ENCODE measurements at places on chromosomes 1 and 21.
A peak's percentile ranks its signal among the peaks of the same experiment; 100 is the strongest.

- no peak for DNase-seq
Observed at GRCh38 chr21:45306453-45306831, 18.7 kb upstream of the POFUT2 start.

- no peak for DNase-seq
Observed at GRCh38 chr1:78779831-78780230, 130.2 kb downstream of the IFI44 start.

GRCh38 chr1:103569493-103569892, 1.9 kb upstream of the AMY2B start:
- no peak for DNase-seq

DNA sequence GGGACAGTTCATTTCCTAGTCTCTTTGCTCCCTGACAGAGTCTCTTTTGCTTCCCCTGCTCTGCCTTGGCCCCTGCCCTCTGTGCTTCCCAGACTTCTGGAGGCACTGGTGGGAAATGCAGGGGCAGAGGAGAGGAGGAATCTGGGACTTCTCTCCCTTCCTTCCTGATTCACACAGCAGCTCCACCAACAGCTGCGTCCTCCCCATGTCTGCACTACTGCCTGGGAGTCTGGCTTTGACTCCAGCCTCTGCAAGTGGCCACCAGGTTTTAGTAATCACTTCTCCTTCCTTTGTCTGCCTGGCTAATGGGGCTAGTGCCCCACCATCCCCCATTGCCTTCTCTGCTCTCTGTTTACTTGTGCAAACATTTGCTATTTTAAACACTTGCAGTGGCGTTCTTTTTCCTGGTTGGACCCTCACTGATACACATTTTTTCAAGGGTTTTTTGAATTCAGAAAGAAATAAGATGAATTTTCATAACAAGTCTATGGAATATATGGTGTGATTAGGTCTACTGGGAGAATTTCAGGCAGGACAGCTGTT, 21.9 kb downstream of the FASLG start:
- DNase-seq, result no peak

- DNase-seq, result no peak
Observed at GRCh38 chr1:111414756-111415155, 12.8 kb downstream of the OVGP1 start.

DNA sequence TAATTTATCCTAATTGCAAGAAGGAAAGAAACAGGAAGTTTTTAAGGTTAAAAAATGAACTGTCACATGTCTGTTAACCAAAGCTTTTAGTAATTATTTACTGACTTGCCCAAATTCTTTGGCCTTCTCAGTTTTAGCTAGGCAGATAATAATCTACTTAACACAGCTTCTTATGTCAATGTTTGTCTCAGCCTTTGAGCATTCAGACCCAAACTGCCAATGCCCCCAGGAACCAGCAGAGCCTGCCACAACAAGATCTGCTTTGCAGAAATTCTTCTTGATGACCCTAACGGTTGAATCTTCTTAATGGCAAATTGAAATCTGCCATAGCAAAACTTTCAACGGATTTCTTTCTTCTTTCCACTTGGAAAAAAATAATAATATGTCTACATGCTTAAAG, 792.4 kb upstream of the ADGRL2 start:
- no peak for DNase-seq

GRCh38 chr1:107877092-107877491, 87.9 kb downstream of the VAV3 start:
- DNase-seq, result no peak

DNA sequence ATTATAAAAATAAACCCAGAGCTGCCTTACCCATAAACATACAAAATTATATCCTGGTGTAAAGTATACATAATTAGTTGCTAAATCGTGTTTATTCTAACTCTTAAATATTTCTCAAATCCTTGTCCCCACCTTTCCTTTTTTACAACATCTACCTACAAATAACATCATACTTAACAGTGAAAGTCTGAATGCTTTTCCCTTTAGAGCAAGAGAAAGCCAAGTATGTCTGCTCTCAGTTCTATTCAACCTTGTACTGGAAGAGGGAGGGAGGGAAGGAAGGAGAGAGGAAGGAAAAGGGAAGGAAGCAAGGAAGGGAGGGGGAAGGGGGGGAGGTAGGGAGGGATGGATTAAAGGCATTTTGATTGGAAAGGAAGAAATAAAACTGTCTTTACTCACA, 14.6 kb downstream of the DOCK7 start:
- DNase-seq, result no peak

DNA sequence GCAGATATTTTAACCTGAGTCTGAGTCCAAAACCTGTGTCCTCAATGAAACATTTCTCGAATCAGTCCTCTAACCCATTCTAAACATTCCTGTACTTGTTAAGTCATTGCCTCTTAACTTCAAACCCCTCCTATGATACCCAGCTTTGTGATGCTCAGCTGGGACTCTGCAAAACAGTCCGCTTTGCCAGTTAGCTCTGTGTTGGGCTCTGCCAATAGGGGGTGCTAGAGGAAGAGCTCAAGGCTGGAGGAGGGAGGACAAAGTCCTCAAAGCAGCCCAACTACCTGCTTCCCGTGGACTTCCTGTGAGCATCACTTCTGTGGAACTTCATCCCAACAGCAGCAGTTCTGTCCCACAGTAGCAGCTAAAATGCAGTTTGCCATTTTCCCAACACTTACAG, 38.1 kb upstream of the SYT14 start:
- no peak for DNase-seq

- no peak for DNase-seq
Observed at GRCh38 chr1:8754993-8755392, 62.4 kb downstream of the RERE start.

GRCh38 chr1:43565600-43566360, 35.1 kb downstream of the PTPRF start:
- DNase-seq, result peak; percentile 27

- DNase-seq, result no peak
Observed at GRCh38 chr1:61056196-61056572, 26.2 kb upstream of the NFIA start.

GRCh38 chr1:88784551-88784950, 100.5 kb downstream of the PKN2 start:
- no peak for DNase-seq

- no peak for DNase-seq
Observed at GRCh38 chr21:23801292-23801691, 1806.0 kb downstream of the MRPL39 start.

GRCh38 chr1:75097654-75098053, 36.5 kb upstream of the LHX8 start:
- DNase-seq, result no peak

DNA sequence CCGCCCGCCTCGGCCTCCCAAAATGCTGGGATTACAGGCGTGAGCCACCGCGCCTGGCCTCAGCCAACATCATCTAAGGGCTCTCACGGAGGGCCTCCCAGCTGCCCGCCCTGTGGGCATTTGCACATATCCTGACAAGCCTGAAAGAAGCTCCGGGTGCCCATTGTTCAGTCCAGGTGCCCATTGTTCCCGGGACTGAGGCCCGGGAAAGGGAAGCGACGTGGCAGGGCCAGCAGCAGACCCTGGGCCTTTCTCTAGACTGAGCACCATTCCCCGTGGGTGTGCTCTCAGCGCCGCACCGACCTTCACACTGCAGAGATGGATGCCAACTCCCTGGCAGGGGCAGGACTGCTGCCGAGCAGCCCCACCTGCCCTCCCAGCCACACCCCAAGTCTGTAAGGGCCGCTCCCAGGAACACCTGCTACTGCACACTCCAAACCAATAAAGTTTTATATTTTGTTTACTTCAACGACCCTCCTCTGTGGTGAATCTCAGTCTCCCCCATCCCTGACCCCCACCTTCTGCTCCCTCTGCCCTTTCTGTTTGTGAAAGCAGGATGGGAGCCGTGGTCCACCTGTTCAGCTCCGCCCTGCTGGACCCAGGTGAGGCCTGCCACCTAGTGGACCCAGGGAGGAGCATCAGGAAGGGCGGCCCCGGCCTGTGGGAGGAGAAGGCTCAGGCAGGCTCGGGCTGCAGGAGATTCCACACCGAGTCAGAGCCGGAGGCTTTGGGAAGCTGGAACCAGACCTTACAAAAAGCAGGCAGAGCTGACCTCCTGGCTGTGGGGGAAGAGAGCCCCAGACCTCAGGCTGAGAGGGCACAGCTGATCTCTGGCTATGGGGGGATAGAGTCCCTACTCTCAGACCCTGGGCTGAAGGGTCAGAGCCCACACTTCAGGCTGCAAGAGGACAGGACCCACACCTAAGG, 1.1 kb upstream of the TMEM82 start:
- DNase-seq, result peak; percentile 43

DNA sequence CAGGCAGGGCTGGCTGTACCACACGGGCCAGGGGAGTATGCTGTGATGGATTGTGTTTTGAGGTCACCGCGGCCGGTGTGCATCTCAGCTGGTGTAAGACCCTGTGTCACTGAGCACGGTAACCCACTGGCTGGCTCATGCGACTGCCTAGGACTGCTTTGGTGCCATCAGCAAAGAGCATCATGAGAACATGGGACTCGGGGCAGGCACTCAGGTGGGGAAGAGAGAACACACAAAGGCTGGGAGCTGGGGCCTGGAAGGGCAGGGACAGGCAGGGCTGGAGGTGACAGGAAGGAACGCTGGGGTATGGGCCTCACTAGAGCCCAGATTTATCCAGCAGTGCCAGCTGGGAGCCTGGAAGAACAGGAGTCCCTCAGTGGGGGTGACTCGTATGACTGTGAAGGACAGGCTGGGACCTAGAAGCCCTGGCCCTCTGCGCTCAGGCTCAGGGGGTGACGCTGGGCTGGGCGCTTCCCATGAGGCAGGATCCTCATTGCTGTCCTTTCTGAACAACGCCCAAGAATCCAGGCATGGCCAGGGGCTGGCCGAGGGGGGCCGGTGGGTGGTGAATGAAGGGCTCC, 210.4 kb upstream of the VAMP3 start:
- DNase-seq, result no peak

GRCh38 chr1:191788551-191788950, 369.7 kb upstream of the RGS18 start:
- DNase-seq, result no peak

- no peak for DNase-seq
Observed at GRCh38 chr1:16250524-16251251, 13.7 kb upstream of the CPLANE2 start.

DNA sequence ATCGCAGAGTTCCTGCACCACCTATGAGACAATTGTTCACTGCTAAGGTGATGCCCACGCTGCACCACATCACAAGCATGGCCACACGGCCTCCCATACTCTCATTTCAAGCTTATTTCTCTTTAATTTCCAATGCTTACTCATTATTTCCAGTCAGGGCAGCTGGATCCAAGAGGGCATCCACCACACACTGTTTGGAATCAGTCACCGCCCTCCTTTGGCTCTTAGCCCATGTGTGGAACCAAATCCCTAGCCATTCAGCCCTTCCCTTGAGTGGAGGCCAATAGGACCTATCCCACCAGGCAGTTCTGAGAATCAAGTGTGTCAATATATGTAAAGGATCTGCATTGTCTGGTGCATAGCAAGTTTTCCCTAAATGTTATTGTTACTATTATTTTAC, 26.3 kb upstream of the PALMD start:
- DNase-seq, result no peak

DNA sequence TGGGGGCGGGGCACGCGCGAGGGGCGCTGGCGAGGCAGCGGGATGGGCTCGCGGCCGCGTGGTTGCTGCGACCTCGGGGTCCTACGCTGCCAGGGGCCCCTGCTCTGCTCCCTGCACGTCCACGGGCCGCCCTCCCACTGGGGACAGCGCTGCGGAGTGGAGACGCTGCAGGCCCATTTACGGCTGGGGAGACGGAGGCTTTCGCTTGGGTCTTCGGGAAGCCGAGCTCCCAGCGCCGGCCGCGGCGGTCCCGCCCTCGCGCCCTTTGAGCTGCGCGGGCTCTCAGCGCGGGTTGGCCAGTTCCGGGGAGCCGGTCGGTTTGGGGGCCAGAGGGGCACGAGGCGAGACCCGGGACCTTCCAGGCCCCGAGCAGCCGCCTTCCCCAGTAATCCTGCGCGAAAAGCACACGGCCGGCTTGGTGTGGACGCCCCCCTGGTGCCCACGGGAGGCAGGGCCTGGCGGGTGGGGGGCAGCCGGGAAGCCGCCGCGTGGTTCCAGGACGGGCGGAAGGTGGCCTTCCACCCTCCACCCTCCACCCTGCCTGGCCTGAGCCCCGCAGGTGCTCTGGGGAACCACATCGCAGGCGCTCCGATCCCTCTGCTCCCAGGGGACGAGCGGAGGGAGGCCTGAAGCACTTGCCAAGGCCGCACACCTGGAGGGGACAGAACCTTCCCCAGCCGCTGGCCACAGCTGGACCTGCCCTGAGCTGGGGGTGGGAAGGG, 570 bp upstream of the PEX10 start:
- DNase-seq, result no peak

DNA sequence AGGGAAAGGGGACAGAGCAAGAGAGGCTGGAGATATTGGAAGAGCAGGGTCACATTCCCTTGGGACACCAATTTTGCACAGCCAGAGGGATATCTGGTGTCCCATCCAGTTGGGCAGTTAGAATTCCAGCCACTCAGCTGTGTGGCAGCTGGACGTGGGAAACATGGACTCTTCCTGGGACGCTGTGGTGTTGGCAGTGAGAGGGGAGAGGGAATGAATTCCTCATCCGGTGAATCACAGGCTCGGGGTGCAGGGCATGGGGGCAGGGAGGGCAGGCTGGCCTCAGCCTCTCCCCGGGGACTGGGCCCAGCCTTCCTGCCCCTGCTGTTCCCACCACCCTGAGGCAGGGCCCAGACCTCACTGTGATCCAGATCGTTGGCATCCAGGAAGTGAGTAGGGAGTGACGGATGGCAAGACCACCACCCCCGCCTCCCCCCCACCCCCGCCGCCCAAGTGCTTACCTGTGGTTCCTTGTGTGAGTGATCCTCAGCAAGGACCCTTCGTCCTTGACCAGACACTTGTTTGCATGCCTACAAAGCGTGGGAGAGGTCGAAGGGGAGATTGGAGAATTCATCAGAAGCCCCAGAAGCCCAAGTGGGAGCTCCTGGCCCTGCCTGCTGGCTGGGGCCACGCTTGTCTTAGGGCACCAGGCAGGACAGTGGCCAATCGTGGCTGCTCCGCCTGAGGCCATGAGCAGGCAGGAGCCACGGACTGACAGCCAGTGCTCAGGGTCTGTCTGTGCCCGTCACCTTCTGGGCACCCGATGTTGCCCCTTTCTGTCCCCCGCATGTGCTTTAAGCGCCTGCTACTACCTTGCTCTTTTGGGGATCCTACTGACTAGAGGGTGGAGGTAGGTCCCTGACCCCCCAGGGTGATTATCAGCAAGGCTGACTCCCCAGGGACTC, 8.7 kb downstream of the WNT3A start:
- no peak for DNase-seq

- DNase-seq, result peak; percentile 96
Observed at GRCh38 chr1:172394141-172394751, 26.2 kb upstream of the C1orf105 start.

DNA sequence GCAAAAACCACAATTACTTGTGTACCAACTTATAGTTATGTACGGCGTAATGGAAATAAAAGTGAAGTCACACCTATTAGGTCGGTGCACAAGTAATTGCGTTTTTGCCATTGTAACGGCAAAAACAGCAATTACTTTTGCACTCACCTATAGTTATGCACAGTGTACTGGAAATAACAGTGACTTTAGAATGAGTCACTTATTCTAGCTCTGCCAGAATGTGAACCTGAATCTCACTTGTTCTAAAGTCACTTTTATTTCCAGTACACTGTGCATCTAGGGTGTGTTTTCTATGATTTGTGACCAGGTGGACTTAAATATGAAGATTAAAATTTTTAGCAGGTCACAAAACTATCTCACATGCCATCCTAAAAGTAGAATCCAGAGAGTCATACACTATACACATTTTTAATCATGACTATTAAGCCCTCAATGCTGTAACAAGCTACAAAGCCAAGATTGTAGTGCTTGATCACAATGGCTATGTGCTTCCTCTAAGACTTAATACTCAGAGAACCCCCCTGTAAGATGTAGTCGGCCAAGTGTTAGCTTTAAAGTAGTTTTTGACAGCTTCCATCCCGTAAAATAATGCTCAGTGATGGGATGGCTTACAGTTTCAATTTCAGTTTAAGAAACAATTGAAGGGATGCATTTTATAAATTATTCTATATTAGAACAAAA, 218.8 kb downstream of the NEGR1 start:
- DNase-seq, result no peak

Data from CD4-positive, CD25-positive, alpha-beta regulatory T cell (primary cell).